Tongue (tissue), 3 donors: ENCODE measurements at places on chromosomes 6 and 20. TPM values are rescaled to one million over a fixed set of nuclear protein-coding genes. Genes with fewer than 3 reads are reported as not detected.

GRCh38 chr6:133170602-133171001 is 70.6 kb upstream of the EYA4 start:
- DNase-seq, result no peak

DNA sequence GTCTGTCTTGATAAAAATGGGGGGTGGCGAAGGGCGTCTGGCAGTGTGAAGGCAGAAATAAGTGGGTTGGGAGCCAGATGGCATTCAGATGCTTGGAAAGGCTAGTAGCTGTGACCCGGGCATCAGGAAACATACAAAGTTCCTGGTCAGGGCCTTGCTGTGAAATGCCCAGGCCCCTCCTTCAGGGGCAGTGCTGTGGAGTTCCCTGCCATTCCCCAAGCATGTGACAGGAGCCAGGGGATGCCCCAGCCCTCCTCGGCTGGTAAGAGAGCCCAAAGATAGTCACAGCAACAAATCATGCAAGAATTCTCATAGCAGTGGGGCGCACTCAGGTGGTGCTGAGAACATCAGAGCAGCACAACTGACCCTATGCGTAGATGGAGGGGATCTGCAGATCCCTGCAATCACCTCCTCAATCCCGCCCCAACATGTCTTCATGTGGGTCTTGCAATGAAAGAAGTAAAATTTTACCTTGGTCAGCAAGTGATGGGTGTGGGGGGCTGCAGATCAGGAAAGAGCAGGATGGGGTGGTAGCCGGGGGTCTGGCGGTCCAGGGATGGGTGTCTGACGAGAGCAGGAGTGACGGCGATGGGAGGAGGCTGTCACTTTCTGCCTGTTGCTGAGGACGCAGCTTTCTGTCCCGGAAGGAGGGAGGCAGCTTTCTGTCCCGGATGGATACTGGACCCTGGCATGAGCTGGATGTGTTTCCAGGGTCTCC is 39.5 kb downstream of the SLC22A1 start:
- DNase-seq, result no peak

DNA sequence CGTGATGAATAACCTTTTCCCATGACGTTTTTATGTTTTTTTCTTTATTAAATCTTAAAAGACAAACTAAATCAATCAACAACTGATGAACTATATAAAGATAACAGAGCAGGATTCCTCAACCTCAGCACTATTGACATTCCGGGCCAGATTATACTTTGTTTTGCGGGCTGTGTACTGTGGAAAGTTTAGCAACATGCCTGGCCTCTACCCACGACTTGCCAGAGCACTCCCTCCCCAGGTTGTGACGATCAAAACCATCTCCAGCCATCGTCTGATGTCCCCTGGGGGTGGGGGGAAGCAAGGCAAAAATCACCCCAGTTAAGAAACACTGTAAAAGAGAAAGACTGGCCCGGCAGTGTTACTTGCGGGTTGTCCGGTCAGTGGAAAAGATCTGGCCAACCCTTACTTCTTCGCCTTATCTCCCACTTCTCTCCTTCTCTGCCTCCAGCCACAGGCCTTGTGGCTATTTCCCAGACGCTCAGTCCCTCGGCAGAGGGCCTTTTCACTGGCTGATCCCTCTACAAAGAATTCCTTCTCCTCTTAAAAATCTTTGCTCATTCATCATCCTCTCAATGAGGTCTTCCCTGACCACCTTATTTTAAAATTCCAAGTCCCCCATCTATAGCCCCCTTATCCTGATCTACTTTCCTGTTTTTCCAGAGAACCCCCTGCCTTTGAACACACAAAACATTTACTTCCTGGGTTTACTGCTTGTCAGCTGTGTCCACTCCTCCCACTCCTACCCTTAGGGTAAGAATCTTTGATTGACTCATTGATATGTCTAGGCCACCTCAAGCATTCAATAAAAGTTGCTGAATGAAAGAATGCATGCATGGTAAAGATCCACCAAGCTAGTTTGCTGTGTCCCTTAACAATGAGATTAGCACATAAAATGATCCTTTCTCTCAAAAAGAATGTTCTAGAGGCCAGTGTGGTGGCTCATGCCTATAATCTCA is 14.7 kb upstream of the RAB22A start:
- no peak for DNase-seq

DNA sequence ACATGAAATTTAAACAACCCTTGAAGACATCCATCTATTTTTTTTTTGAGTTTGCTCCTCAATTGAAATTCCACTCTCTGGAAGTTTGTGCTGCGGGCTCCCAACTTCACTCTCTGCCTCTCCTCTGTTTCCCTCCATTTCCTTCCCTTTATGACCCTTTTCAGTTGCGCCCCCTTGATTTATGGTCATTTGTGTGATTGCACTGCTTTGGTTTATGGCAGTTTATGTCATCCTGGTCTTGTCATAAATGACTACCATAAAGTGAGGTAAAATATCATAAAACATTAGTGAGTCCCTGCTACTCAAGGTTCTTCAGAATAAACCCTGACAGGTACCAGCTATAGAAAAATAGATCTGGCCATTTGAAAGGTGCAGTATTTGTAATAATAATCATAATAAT is 348.3 kb upstream of the ZFP64 start:
- DNase-seq, result no peak

- DNase-seq, result no peak
Observed at GRCh38 chr6:147407571-147407970, 100.9 kb upstream of the SAMD5 start.

DNA sequence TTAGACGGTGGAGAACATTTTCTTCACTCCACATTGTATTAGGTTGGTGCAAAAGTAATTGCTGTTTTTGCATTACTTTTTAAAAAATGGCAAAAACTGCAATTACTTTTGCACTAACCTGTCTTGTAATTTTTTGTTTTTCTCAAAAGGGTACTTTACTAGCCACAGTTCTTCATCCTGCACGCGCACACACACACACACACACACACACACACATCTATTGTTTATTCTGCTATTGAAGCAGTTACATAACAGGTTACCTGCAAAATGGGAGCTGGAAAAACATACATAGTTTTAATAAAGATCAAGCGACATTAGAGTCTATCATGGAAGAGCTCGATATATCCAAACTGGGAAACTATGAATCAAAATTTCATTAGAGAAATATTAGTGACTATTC is 235.2 kb downstream of the SIM1 start:
- no peak for DNase-seq

DNA sequence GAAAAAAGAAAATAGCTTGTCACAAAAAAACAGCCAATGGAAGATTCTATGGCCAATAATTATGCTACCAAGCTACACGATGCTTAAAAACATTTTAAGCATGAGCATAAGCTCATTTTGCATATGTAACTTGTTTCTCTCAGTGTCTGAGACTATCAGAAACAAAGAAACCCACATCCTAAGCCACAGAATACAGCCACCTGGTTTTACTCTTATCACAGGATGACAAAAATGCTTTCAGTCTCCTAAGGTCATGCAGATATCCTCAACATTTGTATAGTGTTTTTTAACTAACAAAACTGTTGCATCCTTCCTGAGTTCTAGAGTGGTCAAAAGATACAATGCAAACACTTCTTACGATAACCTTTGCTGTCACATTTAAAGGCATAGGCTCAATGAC is 172.1 kb upstream of the RUNX2 start:
- DNase-seq, result no peak

GRCh38 chr6:151702851-151703658 is 104.4 kb upstream of the ESR1 start:
- DNase-seq, result peak; percentile 33

- no peak for DNase-seq
Observed at GRCh38 chr6:138593124-138593877, 94.0 kb upstream of the NHSL1 start.

The TOX2 gene
- 0.51 TPM for total RNA-seq

GRCh38 chr6:153832543-153832942 is 206.5 kb upstream of the OPRM1 start:
- no peak for DNase-seq

DNA sequence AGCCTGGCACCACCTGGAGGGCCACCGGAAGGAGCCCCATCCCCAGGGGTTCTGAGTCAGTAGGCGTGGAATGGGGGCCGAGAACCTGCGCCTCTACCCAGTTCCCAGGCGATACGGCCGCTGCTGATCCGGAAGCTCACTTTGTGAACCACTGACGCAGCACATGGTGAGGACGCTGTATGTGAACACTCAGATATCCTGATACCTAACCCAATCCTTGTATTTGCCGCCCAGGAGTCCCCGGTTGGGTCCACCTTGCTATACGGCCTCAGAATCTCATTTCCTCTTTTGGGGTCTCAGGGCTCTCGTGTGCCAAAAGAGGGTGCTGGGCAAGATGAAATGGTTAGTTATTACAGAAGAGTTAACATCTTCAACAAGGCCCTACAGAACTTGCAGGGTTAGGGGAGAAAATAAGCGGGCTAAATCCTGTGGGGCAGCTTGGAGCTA is 604 bp upstream of the RAB5IF start:
- no peak for DNase-seq

The WFDC2 gene
- total RNA-seq, result 16.6 TPM

DNA sequence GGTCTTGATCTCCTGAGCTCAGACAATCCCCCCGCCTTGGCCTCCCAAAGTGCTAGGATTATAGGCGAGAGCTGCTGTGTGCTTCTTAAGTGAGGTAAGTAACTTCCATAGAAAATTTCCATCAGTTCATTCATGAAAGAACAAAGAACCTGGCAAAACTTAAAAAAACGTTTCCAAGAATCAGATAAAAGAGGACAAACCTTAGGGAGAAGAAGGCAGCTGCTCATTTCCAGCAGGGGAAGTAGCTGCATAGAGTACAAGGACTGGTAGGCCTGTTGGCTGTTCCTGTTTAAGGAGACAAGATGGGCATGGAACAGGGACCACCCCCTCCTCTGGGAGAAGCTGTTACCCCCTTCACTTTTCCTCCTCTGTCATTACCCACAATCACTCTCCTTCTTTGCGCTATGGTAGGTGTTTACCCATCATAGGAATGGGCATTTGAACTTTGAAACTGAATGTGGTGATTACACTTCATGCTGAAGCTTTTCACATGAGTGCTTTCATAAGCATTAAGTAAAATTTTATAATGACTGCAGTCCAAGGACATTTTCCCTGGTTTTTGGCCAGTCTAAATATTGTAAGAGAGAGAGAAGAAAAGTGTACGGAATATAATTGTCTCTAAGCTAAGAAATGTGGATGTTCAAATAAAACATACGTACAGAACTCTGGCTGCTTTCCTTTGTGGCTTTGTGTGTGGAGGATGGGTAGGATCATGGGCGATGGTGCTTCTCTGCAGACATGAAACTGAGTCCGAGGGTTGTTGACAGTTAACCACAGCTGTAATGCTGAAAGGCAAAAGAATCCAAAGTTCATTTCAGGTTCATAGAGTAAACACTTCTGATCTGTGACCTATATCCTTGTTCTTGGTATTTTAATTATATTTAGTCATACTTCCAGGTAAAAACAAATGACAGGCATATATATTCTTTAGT is 56.4 kb downstream of the CCN2 start:
- peak; percentile 51 for DNase-seq

The OR2H1 gene
- total RNA-seq, result not detected

GRCh38 chr20:62176866-62177265 is 6.0 kb upstream of the MTG2 start:
- no peak for DNase-seq
